CD4-positive, alpha-beta T cell treated with Interleukin-12 subunit alpha and Interleukin-12 subunit beta, for 1 hour (primary cell): ENCODE measurements at places on chromosomes 6 and 20.

DNA sequence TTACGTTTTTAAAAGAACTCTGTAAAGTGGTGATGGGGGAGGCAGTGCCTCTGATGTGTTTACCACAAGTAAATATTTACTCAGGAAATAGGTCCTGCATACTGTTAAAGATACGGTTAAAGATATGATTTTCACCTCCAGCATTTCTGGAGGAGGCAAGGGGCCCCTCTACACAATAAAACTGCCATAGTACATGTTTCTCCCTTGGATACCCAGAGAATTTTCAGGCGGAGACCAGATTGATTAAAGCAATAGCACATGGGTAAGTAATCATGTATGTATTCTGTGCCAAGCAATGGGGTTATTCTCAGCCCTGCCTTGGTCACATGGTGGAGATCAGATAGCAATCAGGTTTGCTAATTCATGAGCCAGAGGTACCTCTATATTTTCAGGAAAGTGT, 9.6 kb downstream of the RIPOR2 start:
- peak; percentile 42 for DNase-seq

- no peak for DNase-seq
Measured at GRCh38 chr6:101259505-101259904, 134.0 kb upstream of the GRIK2 start.

GRCh38 chr6:108159981-108160380, 5.8 kb upstream of the NR2E1 start:
- no peak for DNase-seq

- no peak for DNase-seq
Measured at GRCh38 chr20:25061103-25061799, 3.3 kb upstream of the ACSS1 start.

GRCh38 chr6:90425161-90425641, 128.6 kb upstream of the BACH2 start:
- peak; percentile 42 for DNase-seq

DNA sequence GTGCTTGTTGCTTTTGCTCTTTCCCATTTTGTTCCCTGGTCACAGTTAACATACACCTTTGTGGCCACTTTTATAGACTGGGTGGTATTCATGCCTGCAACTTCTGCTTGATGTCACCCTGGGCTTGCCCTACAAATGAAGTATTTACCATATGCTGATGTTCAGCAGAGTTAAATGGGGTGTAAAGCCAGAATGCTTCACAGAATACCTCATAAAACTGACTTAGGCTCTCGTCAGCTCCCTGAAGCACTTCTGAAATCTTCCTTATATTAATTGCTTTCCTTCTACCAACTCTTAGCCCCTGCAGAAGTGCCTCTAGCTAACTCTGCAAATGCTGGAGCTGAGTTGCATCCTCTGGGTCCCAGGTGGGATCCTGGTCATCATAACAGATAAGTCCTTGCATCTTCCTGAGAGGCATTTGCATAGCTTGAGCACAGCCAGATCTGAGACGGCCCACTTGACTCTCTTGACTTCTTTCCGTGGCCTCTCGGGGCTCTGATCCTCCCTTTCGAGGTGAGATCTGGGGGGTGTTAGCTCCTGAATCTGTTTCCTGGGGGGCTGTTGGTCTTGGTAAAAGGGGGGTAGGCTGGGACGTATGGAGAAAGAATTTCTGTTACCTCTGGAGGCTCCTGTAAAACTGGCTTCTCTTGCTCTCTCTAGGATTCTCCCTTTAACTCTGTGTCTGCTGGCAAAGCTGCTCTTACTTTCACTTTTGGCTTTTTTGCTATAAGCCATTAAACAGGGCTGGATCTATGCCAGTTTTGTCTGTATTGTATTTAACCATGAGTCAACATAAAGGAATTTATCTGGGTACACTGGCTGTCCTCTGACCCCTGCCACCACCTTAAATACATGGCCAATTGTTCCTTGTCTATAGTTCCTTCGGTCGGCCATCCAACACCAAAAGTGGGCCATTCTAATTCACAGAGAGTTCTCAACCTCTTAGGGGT, 223.0 kb upstream of the SYNCRIP start:
- DNase-seq: no peak

GRCh38 chr20:43988867-43989266, 74.2 kb downstream of the TOX2 start:
- no peak for DNase-seq

DNA sequence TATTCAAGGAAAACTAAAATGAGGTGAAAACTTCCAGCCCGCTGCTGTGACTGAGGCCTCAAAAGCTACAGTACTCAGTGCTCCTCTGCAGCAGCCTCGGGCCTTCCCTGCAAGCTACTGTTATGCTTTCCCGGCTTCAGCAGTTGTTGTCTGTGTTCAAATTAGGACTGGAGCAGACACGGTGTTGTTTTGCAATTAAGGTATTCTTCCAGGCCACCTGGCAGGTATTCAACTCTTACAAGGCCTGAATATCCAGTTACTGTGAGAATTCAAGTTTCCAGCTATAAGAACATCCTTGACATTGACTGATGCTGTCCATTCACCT, 10.7 kb downstream of the TXNDC5 start:
- no peak for DNase-seq

DNA sequence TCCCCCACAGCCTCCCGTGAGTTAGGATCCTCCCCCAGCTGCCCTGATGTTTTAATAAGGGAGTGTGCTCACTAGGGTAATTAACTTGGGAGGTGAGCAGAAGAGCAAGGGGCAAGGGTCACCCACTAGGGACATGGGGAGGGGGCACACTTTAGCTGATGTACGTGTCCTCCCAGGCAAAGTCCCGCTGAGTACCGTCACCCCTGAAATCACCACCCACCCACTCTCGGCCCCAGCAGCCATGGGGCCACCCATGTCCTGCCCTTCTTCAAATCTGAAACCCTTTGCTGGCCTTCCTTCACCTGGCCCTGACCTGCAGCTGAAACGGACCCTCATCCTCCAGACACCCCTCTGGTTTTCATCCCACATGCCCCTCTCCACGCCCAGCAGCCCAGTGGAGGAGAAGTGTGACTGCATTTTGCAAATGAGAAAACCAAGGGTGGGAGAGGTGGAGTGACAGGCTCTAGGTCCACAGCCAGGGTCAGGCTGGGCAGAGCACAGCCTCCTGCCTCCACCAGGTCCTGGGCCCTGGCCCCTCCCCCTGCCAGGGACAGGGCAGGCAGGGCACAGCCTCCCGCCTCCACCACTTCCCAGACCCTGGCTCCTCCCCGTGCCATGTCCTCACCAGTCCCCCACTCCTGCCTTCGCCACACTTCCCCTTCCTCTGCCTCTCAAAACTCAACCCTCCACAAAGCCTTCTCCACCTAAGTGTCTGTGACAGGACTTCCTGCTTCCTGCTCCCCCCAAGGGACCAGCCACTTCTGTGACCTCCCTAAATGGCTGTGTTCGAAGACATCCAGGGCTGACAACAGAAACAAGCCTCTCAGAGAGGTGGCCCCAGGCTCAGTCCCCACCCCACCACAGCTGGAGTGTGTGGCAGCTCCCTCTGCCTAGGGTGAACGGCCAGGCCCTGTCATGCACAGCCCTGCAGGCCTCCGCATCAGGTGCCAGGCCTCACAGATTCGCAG, 15.1 kb downstream of the ACSS1 start:
- peak; percentile 55 for DNase-seq
